Progenitor cell of endocrine pancreas (in vitro differentiated cells): ENCODE measurements at places on chromosomes 1 and 21. TPM values are rescaled to one million over a fixed set of nuclear protein-coding genes. Genes with fewer than 3 reads are reported as not detected.

The RO60 gene
- total RNA-seq: 87.8 and 92.4 TPM in 2 replicates

The RABGAP1L gene
- 51.4 and 55.2 TPM in 2 replicates for total RNA-seq

DNA sequence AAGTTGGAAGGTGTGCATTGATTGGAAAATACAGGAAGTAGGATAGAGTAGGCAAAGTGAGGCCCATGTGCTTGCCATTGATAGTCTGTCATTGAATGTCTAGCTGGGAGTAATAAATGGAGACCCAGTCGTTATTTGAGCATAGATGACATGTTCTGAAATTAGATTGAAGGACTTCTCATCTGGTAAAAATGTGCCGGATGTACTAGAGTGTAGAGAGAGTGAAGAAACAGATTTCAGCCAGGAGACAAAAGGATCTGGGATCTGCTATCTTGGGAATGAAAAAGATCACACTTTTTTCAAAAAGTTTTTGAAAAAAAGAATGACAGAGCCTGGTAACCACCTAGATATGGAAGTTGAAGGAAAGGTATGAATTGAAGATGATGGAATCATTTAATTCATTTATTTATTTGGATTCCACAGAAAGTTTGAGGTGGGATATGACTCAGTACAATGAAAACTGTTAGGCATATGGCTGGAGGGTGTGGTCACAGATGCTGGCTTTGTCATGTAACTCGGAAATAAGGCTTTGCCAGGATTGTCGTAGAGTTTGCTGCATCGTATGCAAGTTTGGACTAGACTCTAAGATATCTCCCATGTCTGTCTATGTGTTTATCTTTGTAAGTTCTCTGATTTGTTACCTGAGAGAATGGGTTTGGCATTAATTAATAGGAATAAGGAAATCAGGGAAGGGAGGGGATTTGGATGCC, 137.1 kb downstream of the PBX1 start:
- no peak for DNase-seq

- DNase-seq: peak; percentile 24
Observed at GRCh38 chr1:25246600-25247023, 642 bp downstream of the RSRP1 start.

GRCh38 chr1:243501002-243501401, 245.2 kb downstream of the SDCCAG8 start:
- no peak for DNase-seq

The WNT3A gene
- total RNA-seq: not detected in 2 replicates

DNA sequence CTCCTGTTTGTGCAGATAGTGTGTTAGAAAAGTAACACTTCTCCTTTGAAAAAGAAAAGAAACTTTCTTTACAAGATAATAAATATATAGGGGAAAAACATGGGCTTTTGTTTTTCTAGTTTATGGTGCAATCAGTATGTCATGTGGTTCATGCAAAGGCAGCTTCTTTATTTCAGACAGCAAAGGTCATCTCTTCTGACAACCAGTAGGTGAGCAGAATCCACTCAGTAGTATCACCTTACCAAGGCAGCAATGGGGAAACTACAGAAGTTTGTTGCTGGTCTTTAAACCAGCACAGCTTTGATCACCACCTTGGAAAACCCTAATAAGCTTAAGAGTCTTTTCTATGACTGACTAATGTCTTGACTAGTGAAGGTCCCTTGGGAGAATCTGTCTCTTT, 13.0 kb upstream of the SAMSN1 start:
- no peak for DNase-seq

DNA sequence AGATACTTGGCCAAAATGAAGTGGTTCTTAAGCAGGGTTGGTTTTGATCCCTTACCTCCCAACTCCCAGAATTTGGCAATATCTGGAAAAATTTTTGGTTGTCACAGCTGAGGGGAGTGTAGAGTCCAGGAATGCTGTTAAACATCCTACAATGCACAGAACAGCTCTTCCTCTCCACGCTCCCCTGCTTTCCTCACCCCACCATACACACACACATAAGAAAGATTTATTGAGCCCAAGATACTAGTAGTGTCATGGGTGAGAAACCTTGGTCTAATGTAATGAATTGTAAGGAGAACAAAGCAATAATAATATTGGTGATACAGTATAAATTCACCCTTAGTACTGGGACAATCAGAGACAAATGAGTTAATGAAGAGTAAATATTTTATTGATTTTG, 47.8 kb downstream of the ASB17 start:
- DNase-seq: no peak

- no peak for DNase-seq
Observed at GRCh38 chr1:7549277-7550161, 221.6 kb upstream of the VAMP3 start.

The OR10K1 gene
- total RNA-seq: 0.07 TPM in 1 of 2 replicates, not detected in the other

The GPA33 gene
- total RNA-seq: not detected in 2 replicates

- DNase-seq: no peak
Observed at GRCh38 chr1:159897962-159898361, 2.0 kb downstream of the CFAP45 start.

GRCh38 chr1:40092241-40092640, 4.8 kb downstream of the PPT1 start:
- no peak for DNase-seq

DNA sequence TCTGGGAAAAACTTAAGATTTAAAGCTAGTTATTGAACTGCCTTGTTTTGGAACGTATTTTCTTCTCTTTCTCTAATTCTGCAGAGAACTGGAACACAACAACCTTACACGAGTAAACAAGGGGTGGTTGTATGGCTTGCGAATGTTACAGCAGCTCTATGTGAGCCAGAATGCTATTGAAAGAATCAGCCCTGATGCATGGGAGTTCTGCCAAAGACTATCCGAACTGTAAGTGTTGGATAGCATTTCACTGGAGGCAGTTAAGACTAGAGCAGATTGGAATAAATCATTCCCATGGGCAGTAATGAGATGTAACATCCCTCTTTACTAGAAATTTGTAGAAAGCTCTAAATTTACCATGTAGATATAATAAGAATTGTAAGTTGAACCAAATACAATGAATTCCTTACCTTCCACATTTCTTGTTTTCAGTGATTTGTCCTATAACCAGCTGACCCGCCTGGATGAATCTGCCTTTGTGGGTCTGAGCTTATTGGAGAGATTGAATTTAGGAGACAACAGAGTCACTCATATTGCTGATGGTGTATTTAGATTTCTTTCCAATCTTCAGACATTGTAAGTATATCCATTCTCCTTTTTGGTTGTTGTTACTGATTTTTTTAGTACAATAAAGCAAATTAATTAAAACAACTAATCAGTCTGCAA, 22.9 kb downstream of the LRIG2 start:
- DNase-seq: no peak

GRCh38 chr1:210541680-210542358, 213.1 kb downstream of the HHAT start:
- DNase-seq: no peak

The OR6K3 gene
- total RNA-seq: not detected in 2 replicates

DNA sequence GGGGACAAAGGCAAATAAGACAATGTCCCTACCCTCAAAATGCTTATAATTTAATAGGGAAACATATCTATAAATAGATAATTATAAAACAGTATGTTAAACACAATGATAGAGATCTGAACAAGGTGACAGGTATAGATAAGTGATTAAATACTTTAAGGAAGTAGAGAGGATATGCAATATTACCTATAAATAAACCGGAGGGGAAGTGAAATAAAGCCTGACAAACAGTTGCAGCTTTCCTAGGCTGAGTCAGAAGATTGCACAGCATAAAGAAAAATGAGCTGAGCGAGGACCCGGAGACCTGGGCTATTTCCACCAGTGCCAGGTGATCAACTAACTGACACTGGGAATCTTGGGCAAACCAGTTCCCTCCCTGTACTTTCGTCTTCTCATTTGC, 11.5 kb upstream of the PSRC1 start:
- no peak for DNase-seq

- no peak for DNase-seq
Observed at GRCh38 chr21:16116069-16116468, 386.3 kb downstream of the USP25 start.

The RNU1-1 gene
- total RNA-seq: 3,923 and 3,957 TPM in 2 replicates

The BCL2L15 gene
- 0.16 and 0.67 TPM in 2 replicates for total RNA-seq

DNA sequence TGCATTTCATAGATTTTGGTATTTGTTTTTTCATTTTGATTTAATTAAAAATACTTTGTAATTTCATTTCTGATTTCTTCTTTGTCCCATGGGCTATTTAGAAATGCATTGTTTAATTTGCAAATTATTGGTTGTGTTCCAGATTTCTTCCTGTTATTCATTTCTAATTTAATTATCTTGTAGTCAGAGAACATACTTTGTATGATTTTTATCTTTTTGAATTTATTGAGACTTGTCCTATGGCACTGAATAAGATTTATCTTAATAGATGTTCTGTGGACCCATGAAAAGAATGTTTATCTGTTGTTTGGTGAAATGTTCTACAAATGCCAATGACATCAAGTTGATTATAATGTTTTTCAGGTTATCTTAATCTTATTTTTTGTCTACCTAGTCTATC, 16.1 kb upstream of the TRABD2B start:
- DNase-seq: no peak

The EDARADD gene
- total RNA-seq: 12.3 and 13.5 TPM in 2 replicates
